ENCODE measurements at places on chromosomes 6 and 20.

DNA sequence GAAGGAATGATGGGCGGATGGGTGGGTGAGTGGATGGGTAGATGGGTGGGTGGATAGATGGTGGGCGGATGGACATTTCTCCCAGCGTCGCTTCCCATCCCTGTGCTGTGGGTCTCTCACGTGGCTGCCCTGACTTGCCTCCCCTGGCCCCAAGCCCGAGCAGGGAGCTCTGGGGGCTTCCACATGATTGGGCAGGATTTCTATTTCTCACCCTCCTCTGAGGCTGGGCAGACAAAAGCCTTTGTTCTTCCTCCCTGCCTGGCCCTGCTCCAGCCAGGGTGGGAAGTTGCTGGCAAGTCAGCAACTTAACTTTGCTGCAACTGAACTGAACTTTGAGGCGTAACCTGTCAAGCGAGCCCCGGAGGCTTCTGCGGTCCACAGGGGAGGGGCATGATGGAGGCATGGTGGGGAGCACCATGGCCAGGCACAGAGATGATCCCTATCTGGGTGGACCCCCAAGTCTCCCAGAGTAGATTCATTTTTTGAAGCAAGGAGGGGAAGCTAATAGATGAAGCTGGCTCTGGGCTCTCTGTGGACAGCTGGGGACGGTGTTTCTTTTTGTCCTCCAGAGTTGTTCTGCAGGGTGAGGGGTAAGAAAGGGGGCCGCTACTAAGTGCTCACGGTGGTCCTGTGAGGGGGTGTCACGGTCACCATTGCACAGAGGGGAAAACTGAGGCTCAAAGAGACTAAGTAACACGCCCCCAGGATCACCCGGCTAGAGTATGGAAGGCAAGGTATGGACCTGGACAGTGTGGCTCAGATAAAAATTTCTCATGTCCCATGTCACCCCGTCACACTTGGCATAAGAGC lies 140.1 kb downstream of the CEBPB start:
- DNase-seq, result no peak

- no peak for DNase-seq
Measured at GRCh38 chr6:143559051-143559660, 47.6 kb upstream of the FUCA2 start.

- DNase-seq, result no peak
Measured at GRCh38 chr6:157428427-157429202, 47.6 kb downstream of the ZDHHC14 start.

- DNase-seq, result no peak
Measured at GRCh38 chr6:41519745-41520699, 26.2 kb upstream of the FOXP4 start.

GRCh38 chr6:34027445-34027936 lies 118.4 kb downstream of the GRM4 start:
- DNase-seq, result peak; percentile 13
